ENCODE measurements at places on chromosomes 2 and 18.

DNA sequence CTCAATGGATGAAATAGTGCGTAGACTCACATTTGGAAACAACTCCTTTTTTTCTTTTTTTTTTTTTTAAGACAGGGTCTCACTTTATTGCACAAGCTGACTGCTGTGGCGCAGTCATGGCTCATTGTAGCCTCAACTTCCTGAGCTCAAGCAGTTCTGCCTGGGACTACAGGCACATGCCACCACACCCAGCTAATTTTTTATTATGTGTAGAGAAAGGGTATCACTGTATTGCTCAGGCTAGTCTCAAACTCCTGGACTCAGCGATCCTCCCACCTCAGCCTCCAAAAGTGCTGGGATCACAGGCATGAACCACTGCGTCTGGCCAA, 17.4 kb downstream of the HAT1 start:
- DNase-seq, result no peak

DNA sequence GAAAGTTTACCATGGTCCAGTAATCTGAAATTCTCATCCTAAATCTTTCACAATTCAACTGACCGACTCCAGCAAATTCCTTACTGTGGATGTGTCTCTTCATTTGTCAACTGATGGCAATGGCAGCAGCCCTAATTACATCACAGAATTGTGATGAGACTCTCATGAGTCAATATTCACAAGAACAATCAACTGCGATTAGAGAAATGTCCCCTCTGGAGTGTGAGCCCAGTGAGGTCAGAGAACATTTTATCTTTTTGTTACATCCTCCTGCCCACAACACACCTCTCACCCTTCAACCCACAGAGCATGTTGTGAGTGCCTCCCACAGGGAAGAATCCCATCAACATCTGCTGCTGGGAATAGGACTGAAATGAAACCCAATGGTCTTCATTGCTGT, 73.6 kb downstream of the CD226 start:
- DNase-seq, result no peak

DNA sequence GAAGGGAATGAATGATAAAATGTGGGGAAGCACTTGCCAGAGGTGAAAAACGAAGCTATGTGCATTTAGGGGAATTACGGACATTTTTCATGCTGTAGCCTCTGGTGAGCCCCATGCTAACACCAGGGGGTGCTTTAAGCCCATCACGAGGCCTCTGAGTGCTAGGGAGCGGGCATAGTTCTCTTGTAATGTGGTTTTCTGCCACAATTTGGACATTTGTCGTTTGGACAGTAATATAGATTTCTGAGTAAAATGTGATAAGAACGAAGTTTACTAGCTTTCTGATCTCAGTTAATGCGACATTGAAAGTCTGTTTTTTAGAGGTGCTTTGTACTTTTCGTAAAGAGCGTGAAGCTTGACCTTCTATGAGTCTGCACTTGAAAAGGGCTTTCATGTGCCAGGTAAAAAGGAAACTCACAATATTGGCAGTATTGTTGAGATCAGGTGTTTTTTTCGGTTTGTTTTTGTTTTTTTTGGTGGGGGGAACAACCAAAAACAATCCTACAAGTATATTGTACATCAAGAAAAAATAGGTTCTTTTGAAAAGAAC, 50.6 kb downstream of the TRAF3IP1 start:
- DNase-seq, result peak; percentile 11

DNA sequence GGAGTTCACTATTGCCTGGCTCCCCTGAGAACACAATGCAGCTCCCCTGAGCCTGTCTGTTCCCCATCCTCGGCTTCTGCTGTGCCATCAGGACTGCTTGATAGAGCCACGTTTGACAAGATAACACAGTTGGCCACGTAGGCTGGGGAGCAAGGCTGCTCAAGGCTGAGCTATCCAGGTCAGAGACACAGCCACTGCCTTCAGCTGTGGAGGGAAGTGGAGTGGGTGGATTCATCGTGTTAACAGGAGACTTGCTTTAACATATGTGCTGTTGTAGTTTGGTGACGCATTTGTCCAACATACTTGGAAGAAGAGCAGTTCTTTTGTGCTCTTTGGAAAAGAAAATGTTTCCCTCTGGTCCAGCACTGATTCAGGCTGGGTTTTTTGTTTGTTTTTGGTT, 68.8 kb downstream of the WDSUB1 start:
- DNase-seq, result no peak

GRCh38 chr2:155021618-155022017, 323.1 kb downstream of the KCNJ3 start:
- DNase-seq, result no peak

DNA sequence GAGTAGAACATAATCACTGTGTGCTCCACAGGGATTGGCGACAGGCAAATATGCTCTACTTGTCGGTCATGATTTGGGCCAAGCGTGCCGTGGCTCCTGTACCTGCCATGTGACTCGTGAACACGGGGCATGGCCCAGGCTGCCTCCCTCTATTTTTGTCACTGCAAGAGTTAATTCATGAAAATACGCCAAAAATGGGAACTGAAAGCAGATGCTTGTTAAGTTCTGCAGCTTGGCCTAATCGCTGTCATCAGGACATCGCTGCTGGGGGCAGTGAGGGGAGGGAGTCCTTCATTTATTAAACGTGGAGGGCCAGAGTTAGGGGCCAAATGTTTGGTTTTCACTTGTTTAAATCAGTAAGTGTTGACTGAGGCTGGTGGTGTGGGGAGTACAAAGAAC, 177.8 kb downstream of the BCL2 start:
- DNase-seq, result no peak

DNA sequence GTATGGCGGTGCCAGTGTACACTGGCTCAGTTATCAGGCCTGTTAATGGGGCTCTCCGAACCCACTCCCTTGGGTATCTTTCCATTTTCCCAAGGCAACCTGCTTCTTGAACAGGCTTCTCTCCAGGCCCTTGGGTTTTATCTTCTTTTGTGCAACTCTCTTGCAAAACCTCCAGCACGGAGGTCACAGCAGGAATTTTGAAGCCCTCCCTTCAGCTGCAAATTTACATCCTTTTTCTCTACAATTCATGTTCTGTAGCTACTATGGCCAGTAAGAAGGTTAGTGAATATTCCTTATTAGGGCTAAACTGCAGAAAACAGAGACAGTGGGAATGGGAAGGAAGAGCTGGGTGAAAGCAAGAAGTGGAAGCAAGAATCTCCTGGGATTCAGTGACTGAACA, 10.4 kb upstream of the NPAS2 start:
- no peak for DNase-seq

DNA sequence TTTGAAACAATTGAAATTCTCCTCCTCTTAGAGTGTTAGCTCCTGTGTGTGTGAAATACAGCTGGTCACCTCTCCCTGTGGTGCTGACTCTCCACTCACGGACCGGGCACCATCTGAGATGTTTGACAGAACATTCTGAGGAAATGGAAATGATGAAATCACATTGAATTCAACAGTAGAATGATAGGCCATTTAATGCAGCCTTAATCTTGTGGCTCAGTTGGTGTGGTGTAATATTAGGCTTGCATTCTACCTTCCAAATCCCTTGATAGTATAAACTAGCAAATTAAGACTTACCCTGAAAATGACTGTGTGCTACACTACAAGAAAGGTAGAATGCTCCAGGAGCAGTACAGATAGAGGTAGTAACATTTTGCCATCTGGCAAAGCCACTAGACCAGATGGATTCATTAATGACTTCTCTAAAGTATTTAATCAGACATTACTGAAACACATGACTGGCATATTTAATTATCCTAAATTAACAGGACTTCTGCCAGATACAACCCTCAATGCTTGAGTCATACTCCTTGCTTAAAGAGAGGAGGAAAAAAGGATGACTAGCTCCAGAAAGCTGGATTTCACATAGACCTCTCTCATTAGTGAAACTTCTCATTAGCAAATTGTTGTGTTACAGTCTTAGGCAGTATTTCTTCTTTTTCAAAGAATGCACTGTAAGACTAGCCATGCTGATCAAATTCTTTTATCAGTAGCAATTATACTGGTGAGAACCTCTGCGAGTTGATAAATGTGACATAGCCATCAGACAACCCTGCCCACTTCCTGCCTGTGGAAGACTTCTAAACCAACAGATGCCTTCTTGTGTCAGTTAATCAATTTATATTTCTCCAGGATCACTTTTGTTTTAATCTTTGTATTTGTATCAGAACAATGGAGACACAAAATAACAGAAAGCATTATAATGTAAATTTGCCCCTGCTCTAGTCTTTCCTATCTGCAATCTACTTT, 80.6 kb downstream of the EML6 start:
- DNase-seq, result no peak

DNA sequence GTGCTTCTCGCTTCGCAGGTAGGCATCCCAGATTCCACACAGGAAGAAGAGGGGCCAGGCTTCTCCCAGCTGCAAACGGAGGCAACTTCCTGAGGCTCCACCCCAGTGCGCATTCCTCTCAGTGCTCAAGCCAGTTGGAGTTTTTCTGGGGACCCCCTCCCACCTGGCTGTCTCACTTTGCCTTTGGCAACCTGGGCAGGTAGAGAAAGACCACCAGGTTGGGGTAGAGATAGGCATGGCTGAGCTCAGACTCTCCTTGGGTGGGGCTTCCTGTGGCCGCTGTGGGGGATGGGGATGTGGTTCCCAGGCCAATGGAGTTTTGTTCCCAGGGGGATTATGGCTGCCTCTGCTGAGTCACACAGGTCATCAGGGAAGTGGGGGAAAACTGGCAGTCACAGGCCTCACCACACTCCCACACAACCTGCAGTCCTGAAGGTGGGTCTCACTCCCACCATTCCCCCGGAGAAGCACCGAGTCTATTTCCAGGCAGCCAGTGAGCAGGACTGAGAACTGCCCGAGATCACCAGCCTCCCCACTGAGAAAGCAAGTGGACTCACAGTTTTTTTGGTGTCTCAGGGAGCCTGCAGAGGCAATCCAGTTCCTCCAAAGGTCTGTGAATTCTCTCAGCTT, 38.1 kb downstream of the SLC39A10 start:
- no peak for DNase-seq

DNA sequence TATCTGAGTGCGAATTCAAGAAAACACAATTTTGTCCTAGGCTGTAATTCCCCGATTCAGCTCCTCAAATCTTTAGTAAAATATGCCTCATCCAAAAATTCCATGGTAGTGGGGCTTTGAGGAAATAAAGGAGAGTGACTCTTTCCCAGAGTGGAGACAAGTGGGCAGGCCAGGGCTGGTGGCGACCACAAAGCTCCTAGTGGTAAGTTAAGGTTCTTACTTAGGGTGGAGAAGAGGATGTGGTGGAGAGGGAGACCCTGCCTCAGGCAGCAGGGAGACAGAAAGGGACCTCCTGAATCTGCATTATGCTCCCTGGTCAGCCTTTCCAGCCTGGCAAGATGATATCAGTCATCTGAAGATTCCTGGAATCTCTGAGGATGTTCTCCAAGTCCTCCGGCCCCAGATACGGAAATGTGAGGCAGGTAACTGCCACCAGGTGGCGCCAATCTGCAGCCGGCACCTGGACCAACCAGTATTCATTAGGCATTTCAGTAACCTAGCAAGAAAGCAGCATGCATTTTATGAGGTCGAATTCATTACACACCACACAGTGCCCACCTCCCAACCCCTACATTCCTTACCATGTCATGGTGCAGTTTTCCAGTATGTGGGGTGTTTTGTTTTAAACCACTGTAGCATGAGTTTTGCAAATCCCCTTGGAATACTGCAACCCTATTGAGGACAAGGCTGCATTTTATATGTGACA, 106.4 kb downstream of the POLE4 start:
- peak; percentile 19 for DNase-seq

DNA sequence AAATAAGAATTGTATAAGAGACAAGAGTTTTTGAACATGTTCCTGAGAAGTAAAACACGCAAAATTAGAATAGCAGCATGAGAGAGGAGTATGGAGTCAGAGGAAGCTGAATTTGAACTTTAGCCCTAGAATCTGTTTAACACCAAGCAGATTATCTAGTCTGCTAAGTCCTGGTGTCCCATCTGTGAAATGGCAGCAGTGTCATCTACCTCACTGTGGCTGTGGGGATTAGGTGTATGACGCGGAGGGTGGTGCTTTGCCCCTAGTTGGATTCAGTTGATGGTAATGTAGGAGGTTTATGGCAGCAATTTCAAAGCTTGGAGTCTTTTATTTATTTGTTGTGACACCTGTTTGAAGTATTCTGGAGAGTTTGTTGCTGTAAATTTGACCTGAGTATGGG, 79.2 kb downstream of the ZNF532 start:
- DNase-seq, result no peak

- no peak for DNase-seq
Observed at GRCh38 chr2:234044157-234044556, 6.3 kb upstream of the SPP2 start.

- DNase-seq, result no peak
Observed at GRCh38 chr18:8982416-8983183, 119.9 kb upstream of the NDUFV2 start.

- no peak for DNase-seq
Observed at GRCh38 chr2:97761192-97761591, 47.8 kb downstream of the ZAP70 start.

GRCh38 chr2:34901739-34902138, 1302.6 kb upstream of the FAM98A start:
- no peak for DNase-seq

DNA sequence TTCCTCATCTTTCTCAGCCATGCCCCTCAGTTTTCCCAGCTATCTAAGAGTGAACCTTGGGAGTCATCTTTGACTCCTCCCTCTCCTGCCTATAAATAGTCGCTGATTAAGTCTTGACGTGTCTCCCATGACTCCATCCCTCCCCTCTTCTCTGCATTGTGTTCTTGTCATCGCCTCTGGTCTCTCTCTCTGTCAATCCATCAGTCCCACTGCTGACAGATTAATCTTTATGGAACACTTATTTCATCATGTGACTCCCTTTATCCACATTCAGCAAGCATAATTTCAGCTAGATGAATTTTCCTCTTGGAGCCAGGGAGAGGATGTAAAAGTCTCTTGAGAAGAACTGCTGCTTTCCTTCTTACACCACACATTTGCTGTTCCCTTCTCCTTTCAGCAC, 9.4 kb downstream of the ADAM23 start:
- DNase-seq, result no peak

DNA sequence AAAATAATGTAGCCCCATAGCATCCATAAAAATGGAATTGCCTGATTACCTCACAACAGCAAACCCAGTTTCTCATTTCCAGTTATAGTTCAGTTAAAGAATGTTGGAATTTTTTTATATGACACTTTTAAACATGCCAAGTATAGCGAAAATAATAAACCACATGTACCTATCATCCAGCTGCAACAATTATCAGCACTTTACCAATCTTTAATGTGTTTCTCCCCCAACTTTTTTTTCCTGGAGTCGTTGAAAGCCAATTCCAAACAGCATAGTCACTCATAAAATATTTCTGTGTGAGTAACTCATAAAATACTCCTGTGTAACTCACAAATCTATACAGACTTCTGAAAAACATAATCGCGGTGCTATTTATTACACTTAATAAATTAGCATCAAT, 38.1 kb downstream of the SMAD4 start:
- no peak for DNase-seq

DNA sequence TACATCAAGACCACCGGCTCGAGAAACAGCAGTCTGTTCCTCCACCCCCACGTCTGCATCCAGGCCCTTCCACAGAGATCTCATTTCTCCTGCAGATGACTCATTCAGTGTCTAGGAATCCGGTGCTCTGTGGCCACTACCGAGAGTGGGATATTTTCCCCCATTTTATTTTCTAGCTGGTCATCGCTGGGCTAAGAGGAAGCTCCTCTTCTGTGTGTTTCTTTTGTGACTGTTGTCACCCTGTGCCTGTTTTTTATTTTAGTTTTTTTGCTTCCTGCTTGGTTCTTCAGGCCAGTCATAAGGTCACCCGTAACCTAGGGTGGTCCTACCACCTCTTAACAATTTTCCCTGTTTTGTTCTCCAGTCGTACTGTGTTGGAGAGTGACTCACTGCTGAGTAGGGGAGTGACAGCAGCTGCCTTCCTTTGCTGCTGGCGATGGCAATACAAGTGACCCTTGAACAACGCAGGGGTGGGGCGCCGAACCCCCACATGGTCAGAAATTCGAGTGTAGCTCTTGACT, 6.7 kb downstream of the RAMP1 start:
- DNase-seq, result no peak

Measured in NCI-H1092 (cell line).